T47D (cell line): ENCODE measurements at places on chromosomes 13 and 19.

- DNase-seq: no peak
Observed at GRCh38 chr19:38099966-38100365, 124.1 kb downstream of the DPF1 start.

DNA sequence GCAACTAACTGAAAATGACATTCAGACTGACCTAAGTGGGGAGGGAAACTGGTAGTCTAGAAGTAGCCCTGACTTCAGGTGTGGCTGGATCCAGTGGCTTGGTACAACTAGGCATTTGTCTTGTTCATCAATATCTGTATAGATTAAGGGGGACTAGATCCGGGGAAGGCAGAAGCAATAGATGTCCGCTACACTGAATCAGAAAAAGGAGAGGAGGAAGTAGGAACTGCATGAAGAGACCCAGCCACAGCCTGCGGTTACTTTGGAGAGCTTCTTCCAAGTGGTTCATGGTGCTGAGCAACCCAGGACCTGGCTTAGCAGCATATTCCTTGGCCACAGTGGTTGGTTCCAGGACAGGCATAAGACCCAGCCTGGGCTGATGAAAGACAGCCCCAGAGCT, 9.9 kb upstream of the PRODH2 start:
- no peak for DNase-seq

DNA sequence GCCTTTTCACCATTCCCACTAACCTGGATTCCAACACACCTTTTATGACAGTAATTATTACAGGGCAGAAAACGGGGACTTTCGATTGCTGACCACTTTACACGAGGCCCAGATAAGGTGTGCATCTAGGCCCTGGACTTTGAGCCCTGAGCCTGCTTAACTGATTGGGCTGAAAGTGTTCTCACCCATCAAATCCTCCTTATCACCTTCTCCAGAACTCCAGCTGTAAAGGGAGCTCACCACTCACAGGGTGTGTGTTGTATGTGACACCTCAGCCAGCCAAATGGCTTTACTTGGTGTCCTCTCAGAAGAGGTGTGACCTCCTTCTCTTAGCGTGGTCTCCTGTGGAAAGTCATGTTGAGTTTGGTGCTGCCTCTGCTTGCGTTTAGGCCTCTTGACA, 36.5 kb downstream of the SIPA1L3 start:
- DNase-seq: no peak

DNA sequence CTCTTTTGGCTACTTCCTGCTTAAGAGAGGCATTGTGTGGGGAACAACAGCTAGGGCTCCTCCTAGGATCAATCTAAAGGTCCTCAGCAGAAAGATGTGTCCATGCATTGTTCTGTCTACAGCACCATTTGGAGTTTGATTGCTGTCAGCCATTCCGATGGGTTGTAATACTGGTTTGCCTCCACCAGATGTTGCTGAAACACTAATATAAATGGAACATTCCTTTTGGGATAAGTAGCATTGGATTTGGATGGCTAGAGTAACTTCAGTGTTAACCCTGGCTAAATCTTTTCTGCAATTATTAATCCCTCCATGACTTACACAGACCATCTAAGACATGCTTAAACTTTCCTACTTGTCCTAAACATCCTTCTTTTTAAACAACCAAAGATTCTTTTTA, 104.2 kb downstream of the TDRD3 start:
- no peak for DNase-seq

- no peak for DNase-seq
Observed at GRCh38 chr19:37593996-37594303, 642 bp downstream of the ZNF571 start.

DNA sequence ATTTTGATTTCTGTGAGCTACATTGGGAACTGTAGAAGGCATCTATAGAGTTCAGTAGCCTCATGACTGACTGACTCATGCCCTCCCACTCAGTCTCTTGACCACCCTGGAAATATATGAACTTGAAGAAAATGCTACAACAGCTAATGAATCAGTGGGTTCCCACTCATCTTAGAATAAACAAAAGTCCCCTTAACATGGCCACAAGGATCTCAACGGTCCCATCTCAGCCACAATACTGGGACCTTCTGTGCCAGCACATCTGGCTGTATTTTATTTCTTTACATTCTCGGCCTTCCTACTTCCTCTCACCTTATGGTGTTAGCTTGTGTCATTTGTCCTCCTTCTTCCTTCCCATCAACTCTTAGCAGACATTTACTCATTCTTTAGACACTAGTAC, 619.8 kb downstream of the DCT start:
- no peak for DNase-seq

GRCh38 chr13:75850916-75851315, 214.8 kb downstream of the LMO7 start:
- no peak for DNase-seq

DNA sequence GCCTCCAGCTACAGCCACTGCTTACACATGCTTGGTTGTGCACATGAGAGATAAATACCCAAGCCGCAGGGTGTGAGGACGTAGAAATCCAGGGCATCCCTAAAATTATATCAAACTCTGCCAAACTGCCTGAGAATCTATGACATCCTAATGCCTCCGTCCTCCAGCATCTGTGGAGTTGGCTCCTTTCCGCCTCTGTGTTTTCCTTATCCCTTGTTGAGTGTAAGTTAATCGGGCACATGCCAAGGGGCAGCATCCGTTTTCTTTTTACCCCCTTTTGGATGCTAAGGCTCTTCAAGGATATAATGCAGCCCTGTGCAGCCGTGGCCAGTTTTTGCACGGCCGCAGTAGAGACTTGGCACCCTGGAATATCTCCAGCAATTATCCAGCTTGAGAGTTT, 66.5 kb downstream of the COL4A2 start:
- no peak for DNase-seq

DNA sequence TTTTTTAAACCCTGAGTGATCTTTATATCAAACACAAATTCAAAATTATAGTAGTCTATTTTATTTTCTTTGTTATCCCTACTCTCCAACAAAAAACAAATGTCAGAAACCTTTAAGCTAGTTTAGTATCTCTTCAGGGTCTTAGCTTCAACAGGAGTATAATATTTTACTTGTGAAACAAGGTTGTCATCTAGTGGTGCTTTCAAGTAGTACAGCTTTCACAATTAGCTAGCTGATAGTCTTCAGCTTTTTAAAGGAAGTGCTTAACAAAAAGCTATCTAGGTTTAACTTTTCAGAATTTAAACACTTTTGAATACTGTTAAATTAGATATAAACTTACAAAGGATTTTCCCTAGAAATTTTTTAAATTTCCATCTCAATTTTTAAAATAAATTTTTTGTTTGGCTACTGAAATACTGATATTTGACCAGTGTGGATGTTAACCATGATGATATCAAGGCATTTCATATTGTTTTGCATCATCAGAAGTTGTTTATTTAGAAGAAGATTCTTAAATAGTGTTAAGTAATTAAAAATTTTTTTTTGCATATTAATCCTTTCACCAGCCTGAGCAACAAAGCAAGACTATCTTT, 34.2 kb downstream of the TDRD3 start:
- peak; percentile 60 for DNase-seq

DNA sequence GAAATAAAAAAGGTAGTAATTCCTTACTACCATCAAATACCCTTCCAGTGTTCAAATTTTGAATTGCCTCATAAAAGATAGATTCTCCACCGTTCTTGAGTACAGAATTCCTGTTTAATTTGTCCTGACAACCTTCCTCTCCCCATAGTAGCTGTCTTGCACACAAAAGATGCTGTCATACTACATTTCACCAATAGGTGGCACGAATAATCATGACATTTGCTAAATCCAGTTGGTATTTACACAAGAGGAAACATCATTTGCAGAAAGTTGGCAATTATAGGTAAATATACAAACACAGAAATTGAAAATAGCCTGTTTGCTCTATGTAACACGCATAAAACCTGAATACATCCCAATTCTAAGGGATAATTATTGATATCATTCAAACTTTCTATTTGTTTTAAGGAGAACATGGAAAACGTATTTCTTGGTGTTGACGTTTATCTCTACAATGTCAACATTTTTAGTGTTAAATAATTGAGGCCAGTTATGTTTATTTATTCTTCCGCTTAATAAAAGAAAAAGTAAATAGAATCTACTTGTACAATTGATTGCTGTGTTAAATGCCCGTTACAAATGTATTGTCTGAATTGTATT, 58.3 kb upstream of the CLDN10 start:
- peak; percentile 78 for DNase-seq
